ENCODE measurements at places on chromosomes 7 and 10.

GRCh38 chr7:25098096-25099046 lies 26.7 kb downstream of the CYCS start:
- peak; percentile 74 for DNase-seq

- no peak for DNase-seq
Observed at GRCh38 chr10:104612571-104613205, 28.4 kb upstream of the SORCS3 start.

- no peak for DNase-seq
Observed at GRCh38 chr10:5041471-5042023, 37.9 kb upstream of the AKR1C2 start.

GRCh38 chr10:24113901-24114300 lies 95.0 kb upstream of the KIAA1217 start:
- DNase-seq, result no peak

- DNase-seq, result no peak
Observed at GRCh38 chr10:80452640-80453039, 1.5 kb upstream of the TSPAN14 start.
